Activated CD4-positive, alpha-beta T cell treated with anti-CD3 and anti-CD28 coated beads, Interleukin-2, amount 50 U/mL, for 16 hours (primary cell): ENCODE measurements at places on chromosomes 3 and 15.

- no peak for DNase-seq
Observed at GRCh38 chr3:32403663-32404062, 12.0 kb downstream of the CMTM7 start.

DNA sequence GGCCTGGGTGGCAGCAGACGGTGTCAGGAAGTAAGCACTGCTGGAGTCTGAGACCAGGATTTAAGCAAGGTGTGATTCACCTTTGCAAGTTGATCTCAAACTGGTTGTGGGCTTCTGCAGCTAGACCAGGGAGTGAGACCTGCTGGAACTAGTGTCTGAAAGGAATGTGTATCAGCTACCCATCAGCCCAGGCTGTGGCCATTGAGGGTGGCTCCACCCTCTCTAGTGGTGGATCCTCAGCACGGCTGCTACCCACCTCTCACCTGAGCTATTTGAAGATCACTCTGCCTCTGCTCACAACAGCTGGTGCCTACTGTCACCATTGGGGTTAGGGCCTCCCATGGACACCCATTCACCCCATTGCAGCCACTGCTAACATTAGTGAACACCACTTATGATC lies 140.3 kb upstream of the DCBLD2 start:
- no peak for DNase-seq

- DNase-seq: no peak
Observed at GRCh38 chr3:146313031-146313745, 62.3 kb upstream of the PLSCR4 start.

DNA sequence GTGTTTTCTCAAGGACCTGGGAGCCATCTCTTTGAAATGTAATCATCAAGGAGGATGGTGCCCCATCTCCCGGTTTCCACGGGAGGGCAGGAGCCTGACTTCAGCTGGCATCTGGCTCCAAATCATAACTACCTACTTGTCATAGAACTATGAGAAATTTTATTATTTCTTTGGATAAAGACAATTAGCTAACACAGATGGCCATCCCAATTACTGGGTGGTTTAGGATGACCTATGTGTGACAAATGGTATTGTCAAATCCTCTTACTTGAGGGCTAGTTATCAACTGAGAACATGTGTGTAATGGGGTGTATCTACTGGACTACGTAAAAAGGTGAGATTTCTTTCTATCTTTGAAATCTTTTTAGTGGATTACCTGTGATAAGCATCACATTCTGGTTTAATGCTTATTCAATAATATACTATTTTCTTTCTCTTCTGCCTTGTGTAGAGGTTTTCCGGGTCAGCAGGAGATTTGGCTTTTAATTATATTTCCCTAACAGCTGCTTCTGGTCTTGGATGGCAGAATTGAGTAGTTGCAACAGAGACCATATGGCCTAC lies 15.3 kb upstream of the PARP14 start:
- DNase-seq: no peak

- DNase-seq: no peak
Observed at GRCh38 chr15:25176991-25177954, 222.5 kb downstream of the SNRPN start.

GRCh38 chr3:186453531-186453930 lies 90.6 kb downstream of the CRYGS start:
- DNase-seq: no peak

GRCh38 chr3:117074826-117075225 lies 365.2 kb downstream of the TUSC7 start:
- DNase-seq: no peak

DNA sequence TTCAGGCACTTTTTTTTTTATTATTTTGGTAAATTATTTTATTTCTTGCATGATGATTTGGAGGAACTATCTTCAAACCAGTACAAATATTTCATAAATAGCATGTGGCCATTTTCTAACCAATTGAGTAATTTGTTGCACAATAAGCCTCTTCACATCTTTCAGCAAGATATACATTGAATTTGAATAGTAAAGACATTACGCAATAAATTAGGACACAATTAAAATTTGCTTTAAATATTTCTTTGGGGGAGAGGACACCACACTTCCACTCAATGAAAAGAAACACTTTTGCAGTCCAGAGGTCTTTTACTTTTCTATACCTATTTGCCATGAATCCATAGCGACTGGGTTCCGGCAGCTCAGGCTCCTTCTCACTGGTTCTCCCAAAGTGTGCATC lies 762.6 kb upstream of the GOLIM4 start:
- no peak for DNase-seq

DNA sequence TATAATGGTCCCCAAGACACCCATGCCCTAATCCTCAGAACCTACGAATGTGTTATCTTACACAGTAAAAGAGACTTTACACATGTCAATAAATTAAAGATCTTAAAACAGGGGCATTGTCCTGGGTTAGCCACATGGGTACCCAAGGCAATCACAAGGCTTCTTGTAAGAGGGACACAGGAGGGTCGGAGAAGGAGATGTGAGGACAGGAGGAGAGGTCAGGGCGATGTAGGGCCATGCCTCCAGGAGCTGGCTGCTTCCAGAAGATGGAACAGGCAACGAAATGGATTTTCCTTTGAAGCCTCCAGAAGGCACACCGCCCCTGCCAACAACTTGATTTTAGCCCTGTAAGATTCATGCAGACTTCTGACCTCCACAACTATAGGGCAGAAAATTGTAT lies 262.7 kb downstream of the MEX3B start:
- no peak for DNase-seq

GRCh38 chr15:70469651-70470555 lies 293.5 kb downstream of the UACA start:
- no peak for DNase-seq

GRCh38 chr15:41546851-41547786 lies 3.1 kb upstream of the RPAP1 start:
- DNase-seq: no peak

DNA sequence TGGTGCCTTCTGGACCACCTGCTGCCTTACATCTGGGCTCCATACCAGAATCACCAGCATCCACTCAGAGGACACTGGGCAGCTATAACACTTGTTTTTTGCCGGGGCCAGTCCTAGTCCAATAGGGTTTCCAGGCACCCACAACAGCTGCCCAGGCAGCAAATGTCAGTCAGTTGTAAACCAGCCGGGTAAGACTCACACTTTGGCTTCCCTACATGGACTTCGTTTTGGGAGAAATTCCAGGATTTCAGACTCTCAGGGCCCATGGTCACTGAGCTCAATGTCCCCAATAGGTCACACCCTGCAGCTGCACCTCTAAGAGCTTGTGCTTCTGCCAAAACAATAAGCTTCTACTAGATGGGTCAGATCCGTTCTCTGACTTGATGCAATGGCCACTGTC lies 83.8 kb downstream of the FAM174B start:
- no peak for DNase-seq
